NCI-H2107 (cell line): ENCODE measurements at places on chromosomes 6 and 20.

- no peak for DNase-seq
Observed at GRCh38 chr6:157216570-157216969, 106.7 kb downstream of the TMEM242 start.

DNA sequence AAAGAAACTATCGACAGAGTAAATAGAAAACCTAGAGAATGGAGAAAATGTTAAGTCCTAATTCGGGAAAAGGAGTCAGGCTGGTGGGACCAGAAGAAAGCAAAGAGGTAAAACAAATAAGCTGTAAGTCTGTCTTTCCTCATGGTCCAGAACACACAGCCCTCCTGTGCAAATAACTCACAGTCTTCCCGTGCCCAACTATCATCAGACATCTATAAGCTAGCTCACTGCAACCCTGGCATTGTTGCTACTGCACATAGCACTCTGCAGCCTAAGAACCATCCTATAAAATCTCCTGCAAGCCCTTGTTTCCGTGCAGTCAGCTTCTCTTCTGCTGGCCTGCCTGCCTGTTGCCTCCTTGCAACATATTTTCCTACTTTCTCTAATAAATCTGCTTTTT is 17.4 kb downstream of the HLA-DRA start:
- DNase-seq = no peak

DNA sequence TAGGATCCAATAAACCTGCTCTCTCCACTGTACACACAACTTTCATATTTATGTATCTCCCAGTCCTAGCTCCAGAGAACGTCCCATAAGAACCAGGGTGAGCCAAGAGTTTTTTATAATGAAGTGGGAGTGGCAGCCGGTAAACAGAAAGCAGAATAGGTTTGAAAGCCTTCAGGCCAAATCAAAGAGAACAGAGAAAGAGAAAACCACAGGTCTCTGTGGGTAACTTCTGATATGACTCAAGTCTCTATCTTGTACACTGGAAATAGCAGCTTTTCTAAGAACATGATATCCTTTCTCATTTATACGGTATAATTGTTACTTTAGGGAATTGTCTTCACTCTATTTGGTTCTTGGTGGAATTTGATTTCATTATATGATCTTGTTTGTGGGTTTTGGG is 273.6 kb downstream of the PACRG start:
- no peak for DNase-seq

- no peak for DNase-seq
Observed at GRCh38 chr20:61407561-61407960, 155.5 kb downstream of the CDH4 start.

DNA sequence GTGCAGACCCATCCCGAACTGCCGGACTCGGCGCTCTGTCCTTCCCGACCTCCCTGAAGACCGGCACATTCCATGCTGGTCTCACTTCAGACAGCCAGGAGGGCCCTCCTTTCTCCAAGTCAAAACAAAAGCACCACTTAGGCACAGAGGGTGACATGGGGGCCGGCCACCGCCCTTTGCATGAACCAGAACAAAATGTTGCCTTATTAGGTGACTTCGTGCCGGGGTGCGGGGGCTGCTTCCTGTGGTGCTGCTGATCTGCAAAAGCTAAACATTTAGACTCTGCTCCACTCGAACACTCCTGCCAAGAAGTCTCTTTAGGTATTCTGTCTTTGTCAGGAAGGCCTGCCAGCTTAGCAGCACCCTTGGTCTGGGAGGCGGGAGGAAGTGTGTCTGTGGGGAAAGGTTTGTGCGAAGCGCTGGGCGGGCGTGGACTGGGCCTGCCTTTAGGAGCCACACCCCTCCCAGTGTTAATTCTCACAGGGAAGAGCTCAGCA is 133.8 kb downstream of the SMOC2 start:
- no peak for DNase-seq

- no peak for DNase-seq
Observed at GRCh38 chr6:74069089-74069581, 373.1 kb downstream of the CD109 start.

- no peak for DNase-seq
Observed at GRCh38 chr20:8796088-8796660, 272.7 kb upstream of the PLCB4 start.

DNA sequence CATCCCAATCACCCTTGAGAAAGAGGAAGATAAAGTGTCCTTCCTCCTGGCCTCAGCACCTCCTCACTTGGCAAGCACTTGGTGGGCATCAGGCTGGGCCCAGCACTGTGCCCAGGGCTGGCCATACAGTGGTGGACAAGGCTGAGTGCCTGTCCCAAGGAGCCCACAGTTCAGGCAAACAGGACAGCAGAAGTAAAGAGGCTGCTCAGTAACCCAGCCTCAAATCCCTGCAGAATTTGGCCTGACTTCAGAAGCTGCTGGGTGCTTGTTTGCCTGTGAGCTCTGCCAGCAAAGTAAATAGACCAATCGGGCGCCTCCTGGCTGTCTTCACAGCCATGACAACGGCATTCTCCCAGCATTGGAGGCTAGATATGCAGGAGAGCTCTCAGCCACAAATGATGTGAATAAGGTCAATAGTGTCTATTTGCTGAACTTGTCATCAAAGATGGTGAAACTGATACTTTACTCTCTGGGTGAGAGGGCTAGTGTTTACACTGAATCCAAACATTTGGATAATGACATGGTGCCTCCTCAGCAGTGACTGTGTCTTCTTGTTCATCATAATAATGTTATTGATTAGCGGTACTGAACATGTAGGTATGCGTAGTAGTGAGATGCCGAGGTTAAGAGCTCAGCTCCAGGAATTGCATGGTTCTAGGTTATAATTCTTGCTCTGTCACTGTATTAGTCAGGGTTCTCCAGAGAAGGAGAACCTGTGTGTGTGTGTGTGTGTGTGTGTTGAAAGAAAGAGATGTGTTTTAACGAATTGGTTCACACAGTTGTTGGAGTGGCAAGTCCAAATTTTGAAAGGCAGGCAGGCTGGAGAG is 36.9 kb upstream of the FANCE start:
- peak; percentile 35 for DNase-seq

DNA sequence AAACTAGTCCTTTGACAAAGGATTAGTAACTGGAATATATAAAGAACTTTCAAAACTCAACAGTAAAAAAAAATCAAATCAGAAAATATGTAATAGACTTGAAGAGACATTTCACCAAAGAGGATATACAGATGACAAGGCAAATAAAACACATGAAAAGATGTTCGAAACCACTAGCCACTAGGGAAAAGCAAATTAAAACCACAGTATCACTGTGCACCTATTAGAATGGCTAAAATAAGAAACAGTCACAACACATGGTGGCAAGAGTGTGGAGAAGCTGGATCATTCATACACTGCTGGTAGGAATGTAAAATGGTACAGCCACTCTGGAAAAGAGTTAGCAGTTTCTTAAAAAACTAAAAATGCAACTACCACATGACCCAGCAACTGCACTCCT is 14.9 kb downstream of the ZBTB2 start:
- DNase-seq = no peak

DNA sequence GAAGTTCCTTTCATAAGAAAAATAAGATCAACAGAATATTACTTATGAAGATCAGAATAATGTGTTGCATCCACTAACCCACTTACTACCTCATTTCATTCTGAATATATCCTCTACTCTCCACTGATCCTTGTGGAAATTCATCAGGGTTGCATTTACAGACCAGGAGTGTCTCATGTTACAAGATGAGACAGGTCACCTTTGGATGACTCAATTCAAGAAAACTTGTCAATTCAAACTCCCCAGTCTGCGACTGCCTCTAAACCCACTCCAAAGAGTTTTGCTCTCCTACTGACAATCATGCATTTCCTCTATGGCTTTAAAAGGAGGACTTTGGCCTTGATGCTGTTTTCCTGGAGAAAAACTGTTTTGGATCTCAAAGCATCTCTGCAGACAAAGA is 68.4 kb downstream of the ID4 start:
- DNase-seq = no peak

GRCh38 chr6:1712451-1712850 is 102.7 kb downstream of the FOXC1 start:
- no peak for DNase-seq

- no peak for DNase-seq
Observed at GRCh38 chr20:32945710-32946221, 58.5 kb downstream of the SUN5 start.

DNA sequence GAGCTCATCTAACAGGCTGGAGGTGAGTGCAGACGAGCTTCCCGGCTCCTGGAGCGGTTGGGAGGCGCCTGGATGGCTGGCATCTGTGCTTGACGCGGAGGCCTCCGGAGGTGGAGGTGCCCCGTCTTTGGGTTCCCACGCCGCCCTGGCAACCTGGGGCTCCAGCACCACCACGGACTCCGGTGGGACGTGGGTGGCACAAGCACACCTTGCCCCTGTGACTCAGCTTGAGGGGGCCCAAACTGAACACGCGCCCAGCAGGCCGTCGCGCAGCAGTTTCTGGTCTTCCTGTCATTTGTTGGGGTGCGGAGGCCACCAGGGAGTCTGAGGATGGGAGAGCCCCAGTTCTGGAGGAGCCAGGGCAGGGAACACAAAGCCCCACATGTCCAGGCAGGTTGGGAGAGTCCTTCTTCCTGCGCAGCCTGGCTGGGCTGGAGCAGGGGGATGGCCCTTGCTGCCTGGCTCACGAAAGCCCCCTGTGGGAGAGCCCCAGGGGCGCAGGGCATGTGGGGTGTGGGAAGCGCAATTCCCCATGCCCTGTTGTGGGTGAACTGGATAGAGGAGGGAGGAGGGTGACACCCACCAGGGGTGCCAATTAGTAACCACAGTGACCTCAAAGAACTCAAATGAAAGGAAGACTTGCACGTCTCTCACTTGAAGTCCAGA is 1378.6 kb upstream of the DEFB115 start:
- DNase-seq = no peak

- no peak for DNase-seq
Observed at GRCh38 chr20:38152175-38152620, 12.9 kb downstream of the TGM2 start.

DNA sequence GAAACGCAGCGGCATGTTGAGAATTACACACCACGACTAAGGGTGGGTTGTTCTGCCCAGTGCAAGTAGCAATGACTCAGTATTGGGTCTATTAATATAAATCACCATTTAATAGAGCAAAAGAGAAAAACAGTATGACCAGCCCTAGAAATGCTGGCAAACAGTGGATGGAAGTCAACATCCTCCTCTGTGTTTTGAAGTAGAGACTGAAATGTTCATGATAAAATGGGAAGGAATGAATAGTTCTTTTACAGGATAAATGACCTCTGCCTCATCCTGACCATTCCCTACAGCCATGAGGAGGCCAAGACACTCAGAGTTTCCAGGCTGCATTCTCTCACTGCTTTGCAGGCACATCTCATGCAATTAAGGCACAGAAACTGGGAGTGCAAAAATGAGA is 111.8 kb downstream of the PSMB1 start:
- no peak for DNase-seq

GRCh38 chr6:32973144-32974015 is 5.0 kb downstream of the BRD2 start:
- DNase-seq = no peak

GRCh38 chr20:17273717-17274116 is 46.9 kb downstream of the PCSK2 start:
- DNase-seq = no peak

GRCh38 chr20:24836661-24837299 is 112.3 kb upstream of the CST7 start:
- DNase-seq = no peak

- no peak for DNase-seq
Observed at GRCh38 chr20:41081276-41081814, 52.7 kb downstream of the TOP1 start.

DNA sequence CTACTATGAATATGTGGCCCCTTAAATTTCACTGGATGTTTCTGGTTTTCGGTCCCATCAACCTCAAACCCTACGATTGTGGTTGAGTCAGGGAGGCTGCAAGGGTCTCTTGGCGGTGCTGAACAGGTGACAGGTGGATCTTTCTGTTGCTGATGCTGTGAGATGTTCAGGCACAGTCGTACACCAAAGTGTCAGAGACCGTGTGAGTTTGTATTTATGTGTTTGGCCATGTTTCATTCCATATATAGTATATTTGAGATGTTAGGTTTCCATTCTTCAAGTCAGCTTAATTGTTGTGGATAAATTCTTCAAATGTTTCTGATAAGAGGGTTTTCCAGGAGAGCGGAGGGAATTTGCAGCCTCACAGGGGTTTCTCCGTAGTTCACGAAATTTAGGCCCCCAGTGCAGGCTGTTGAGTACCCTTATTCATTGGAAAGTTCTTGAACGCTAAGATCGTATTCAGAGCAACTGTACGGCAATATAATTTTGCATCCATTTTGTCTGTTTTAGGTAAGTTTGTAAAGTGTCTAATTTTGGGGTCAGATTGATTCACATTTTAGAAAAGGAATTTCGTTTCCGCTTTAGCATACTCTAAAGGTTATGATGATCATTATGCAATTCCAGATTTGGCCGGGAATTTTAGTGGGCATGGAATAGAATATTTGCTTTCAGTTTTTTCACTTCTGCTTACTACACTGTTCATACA is 1.2 kb downstream of the TAB2 start:
- DNase-seq = no peak

DNA sequence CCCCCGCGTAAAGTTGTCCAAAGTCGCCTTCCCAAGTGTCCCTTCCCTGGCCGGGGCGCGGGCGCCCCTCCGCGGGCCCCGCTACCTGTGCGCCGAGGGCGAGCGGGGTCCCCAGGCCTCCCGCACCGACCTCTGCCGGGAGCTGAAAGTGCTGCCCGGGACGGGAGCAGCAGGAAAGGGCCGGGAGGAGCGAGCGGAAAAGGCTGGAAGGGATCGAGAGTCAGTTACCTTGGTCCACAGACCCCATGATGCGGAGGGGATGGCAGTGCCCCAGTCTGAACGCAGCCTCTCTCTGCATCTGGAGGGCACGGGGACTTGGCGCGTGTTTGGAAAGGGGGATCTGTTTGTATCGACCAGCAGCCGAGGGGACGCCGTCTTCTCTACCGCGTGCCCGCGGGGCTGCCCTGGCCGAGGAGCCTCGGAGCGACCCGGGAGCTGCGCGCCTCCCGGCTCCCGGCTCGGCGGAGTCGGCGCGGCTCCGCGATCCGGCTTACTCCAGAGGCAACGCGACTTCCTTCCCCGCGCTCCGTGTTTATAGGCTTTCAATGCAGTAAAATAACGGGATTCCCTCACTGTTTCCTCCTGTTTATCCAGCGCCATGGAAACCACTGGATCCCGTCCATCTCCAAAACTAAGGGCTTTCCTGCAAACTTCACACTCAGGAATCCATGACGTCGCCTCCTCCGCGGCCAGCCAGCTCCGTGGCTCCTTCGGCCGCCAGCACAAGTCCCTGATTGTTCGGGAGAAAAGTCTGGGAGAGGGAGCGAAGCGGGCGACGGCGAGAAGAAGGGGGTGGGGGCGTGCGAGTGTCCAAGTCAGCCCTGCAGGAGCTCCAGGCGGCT is 20.0 kb upstream of the NFATC2 start:
- DNase-seq = no peak

GRCh38 chr6:44105993-44106740 is 21.1 kb downstream of the MRPL14 start:
- DNase-seq = no peak

- DNase-seq = no peak
Observed at GRCh38 chr6:137025786-137026730, 18.7 kb downstream of the IL20RA start.

DNA sequence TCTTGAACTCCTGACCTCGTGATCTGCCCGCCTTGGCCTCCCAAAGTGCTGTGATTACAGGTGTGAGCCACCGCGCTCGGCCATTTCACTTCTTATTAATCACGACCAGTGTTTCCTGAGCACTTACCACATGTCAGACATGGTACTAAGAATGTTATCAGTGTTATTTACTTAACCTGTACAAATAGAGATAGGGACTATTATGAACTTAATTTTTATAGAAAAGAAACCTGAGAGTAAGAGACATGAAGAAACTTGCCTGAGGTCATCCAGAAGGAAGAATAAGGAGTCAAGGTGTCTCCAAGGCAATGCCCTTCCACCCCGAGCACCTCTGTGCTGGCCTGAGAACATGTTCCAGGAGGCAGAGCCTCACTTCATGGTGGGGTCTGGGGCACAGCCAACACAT is 29.3 kb upstream of the EZR start:
- DNase-seq = no peak
